ENCODE measurements at places on chromosomes 12 and 14.

GRCh38 chr14:40003773-40004172 lies 571.5 kb upstream of the FBXO33 start:
- DNase-seq: no peak

- no peak for DNase-seq
Measured at GRCh38 chr12:53131844-53132243, 28.6 kb downstream of the SOAT2 start.

DNA sequence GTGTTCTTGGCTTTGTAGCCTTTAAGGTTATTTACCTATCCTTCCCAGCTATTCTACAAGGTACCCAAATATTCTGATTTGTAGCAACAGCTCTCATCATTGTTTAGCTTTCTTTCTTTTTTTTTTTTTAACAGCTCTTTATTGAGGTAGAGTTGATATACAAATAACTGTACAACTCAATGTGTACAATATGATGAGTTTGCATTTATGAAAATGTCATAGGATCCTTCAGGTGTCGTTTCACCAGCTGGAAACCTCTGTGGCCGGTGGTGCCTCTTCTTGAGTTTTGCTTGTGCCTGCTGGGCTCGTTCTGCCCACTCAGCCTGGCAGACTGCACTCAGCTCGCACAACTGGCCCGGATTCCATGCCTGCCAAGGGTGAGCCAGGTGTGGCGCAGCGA lies 26.9 kb upstream of the TBPL2 start:
- no peak for DNase-seq

DNA sequence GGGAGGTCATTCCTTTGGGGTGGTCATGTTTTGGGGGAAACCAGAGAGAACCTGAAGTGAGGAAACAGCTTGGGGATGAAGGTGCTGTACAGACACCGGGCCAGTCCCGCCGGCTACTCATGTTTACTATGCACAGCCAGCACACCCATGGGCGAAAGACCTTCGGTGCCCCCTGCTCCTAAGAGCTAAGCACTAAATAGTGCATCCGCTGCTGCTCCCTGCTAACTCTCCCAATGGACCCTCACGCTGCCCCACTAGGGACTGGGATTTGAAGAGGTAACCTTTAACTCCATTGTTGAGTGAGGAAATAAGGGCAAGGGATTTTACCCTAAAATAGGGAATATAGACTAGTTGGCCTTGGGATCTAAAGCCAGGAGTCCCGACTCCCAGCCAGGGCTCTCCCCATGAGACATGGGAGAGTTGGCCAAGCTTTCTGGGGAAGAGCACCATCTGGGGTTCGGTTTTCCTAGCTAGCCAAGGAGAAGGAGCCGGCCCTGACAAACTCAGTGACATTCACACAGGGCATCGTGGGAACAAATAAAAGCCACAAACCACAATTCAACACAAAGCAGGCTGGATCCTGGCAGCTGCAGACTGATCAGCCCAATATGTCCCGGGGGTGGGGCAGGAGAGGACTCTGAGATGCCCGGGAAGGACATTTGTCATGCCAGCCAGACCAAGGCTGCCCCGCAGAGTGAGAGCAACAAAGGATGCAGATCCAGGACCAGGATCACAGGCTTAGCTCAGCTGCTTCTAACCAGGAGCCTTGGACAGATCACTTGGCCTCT lies 91.7 kb downstream of the SINHCAF start:
- no peak for DNase-seq

GRCh38 chr12:545835-546234 lies 86.1 kb downstream of the B4GALNT3 start:
- no peak for DNase-seq

DNA sequence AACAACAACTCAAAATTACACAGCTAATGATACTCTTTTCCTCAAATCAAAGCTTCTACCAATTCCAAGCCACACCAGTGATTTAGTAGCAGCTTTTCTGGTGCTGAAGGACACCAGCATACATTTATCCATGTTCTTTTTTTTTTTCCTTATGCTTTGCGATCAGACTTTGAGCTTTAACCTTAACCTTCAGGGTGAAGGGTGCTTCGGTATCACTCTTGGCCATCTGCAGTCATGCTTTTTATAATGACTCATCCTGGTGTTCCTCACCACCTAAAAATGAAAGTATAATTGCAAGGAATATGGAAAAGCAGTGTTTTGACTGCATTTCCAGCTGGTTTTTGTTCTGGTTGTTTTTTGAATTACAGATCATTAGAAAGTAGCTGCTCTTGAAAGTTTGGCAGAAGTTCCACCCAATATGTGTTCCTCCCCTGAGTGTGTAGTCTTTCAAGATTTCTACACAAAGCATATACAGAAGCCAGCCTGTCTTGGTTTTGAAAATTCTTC lies 1.3 kb upstream of the SLC41A2 start:
- no peak for DNase-seq

DNA sequence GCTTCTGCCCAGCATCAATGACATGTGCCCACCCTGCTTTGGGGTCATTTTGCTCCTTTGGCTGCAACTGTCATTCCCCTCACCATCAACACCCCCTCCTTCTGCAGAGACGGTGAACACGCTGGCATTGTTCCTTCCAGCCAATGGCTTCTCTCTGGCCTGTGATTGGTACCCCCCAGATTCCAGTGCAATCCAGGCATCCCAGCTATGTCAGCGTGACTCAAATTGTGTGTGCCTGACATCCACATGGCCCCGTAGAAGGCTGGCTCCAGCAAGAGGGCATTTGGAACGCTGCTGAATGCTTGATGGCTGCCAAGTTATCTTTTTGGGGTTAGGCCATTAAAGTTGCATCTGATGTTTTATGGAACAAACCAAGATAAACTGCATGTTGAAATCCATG lies 21.0 kb upstream of the CCND2 start:
- DNase-seq: no peak

DNA sequence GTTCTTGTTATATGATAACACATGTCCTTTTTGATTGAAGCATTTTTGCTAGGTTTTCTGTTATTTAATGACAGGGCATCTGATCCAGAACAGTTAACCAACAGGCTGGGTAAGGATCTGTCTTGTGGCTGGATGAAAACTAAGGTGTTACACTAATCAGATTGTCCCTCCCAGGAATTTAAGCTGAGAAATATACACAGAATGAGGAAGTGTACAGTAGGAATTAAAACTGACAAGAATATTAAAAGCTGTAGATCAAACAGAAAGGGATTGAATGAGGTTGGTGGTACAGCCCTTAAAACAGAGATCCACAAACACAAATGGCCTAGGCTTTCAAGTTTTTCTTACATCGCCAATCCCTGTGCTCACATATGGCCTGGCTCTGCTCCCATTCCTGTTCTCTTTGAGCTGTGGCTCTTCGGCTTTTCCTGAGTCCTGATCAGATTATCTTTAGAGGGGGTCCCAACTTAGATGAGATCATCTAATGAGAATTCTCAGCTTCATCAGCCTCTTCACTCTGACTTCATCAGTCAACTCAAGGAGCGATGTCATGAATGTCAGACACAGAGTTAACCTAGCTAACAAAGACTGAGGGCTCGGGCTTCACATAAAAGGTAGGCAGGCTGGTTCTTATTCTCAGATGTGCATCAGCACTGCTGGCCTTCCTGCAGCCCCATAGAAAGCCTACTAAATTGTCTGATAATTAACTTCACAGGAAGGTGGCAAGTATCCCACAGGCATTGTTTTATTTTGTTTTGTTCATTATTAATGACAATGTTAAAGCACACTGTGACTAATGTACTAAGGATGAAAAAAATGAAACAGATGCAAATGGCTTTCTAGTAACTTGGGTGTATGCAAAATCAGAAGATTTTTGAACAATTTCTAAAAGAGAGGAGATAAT lies 11.4 kb downstream of the PYGL start:
- no peak for DNase-seq

DNA sequence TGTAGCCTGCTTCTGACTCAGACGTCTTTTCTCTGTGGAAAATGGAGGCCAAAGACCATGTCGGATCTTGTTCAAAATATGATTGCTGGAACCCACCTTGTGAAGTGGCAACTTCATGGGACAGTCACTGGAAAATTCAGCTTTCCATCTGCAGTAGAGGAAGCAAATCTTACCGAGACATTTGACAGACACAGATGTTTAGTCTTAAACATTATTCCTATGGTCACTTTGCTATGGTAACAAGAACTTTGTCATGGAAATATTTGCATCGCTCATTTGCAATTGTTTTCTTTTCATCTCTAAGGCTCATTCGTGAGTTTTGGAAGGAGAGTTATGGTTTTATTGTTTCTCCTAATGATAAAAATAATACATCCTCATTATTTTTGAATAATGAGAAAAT lies 98.3 kb upstream of the HIF1A start:
- DNase-seq: no peak

- DNase-seq: no peak
Measured at GRCh38 chr14:87323191-87323590, 669.8 kb downstream of the GALC start.

GRCh38 chr14:99042381-99043266 lies 229.4 kb downstream of the BCL11B start:
- DNase-seq: no peak

- DNase-seq: peak; percentile 30
Measured at GRCh38 chr14:24310646-24311604, at the start of gene LTB4R. Gene LTB4R (plus strand): TSS chr14:24311502. CDS start chr14:24315652, 4,150 bp downstream.

DNA sequence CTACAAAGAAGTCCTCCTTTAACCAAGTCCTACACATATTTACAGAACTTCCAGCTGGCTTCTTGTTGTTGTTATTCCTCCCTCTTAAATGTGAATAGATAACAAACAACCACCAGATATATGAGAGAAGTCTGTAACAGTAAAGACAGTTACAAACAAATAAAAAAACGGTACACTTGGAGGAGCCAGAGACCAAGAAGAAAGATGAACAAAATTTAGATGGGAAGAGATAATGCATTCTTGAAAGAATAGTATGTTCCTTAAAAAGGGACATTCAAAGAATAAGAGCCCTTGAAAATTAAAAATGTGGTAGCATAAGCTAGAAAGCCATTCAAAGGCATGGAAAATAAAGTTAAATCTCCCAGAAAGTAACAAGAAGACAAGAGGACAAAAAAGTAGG lies 25.9 kb downstream of the SLCO1A2 start:
- no peak for DNase-seq

DNA sequence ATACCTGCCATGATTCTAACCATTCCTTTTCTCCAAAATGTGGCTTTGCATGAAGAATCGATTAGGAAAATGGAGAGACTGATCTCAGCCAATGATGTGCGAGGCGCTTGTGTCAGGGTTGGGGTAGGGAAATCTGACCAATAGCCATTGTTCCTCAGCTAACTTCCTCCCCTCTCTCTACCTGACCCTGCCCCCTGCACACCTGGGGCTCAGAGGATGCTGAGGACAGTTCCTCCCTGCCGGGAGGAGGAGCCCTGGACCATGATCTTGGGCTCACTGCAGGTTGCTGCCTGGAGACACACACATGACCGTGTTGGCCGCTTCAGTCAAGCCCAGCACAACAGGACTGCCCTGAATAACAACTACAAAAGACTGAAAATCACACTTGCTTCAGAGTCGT lies 119.8 kb upstream of the SFSWAP start:
- DNase-seq: no peak

GRCh38 chr12:12481631-12482030 lies 81.0 kb downstream of the DUSP16 start:
- DNase-seq: no peak

DNA sequence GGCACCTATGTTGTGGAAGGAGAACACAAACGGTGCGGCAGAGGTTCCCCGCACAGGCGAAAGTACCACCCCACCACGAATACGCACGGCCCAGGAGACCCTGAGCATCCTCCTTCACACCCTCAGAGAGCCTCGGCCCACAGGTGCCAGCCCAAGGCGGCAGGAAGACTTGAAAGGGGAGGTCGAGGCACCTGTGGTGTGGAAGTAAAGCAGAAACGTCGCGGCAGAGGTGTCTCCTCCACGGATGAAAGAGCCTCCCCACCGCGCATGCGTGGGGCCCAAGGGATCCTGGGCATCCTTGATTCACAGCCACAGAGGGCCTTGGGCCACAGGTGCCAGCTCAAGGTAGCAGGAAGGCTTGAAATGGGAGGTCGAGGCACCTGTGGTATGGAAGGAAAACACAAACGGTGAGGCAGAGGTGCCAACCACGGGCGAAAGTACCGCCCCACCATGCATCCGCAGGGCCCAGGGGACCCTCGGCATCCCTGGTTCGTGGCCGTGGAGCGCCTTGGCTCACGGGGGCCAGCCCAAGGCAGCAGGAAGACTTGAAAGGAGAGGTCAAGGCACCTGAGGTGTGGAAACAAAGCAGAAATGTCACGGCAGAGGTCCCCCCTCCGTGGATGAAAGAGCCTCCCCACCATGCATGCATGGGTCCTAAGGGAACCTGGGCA lies 380.1 kb downstream of the ALG10 start:
- no peak for DNase-seq

DNA sequence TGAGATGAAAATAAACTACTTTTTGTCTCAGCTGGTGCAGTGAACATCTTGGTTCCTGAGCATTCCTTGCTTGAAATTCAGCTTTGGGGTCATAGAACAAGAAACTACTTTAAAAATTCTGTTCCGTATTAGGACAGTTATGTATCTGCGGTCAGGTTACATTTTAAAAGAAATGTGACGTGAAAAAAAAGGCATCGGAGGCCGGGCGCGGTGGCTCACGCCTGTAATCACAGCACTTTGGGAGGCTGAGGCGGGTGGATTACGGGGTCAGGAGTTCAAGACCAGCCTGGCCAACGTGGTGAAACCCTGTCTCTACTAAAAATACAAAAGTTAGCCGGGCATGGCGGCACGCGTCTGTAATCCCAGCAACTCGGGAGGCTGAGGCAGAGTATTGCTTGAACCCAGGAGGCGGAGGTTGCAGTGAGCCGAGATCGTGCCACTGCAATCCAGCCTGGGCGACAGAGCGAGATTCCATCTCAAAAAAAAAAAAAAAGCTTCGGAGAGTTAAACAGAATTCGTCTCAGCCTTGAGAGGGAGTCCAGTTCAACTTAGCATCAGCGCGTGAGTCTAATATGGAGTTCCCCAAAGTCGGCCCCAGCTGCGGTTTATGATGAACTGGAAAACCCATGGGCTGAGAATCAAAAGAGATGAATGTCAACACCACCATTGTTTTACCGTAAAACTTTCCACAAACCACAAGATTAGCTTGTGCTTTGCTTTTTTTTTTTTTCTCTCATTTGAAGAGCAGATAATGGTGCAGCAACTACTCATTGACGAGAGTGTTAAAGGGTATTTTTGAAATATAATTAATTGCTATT lies 2.1 kb upstream of the SLC2A13 start:
- DNase-seq: no peak

DNA sequence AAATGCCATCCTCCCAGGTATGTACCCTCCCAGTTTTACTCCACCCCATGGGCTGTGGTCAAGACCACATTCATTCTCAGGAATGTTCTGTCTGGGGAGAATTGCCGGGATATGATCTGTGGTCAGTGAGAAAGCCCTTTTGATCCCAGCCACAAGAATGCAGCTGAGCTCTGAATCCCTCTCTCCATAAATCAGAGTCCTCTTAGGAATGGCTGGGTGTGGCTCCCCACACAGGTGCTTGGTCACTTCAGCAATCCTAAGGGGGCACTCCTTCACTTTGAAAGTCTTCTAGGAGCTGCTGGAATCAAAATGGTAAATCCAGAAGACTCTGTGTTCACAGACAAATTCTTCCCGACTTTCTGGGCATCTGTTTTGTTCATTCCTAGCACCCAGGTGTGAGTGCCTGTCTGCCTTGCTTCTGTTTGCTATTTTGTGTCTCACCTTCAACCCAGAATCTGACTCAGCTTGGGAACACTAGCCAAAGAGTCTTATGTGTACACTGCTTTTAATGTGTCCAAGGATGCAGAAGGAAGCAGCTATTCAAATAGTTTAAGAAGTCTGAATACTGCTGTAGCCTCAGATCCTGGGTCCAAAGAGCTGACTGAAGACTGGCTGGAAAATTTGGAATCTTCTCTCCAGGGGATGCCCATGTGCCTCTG lies 144.6 kb upstream of the CDKN3 start:
- no peak for DNase-seq
